ENCODE measurements at places on chromosomes 12 and 14. TPM values are rescaled to one million over a fixed set of nuclear protein-coding genes. Genes with fewer than 3 reads are reported as not detected.

- peaks cover 24% of the 10 kb centered on the region for H3K4me1 ChIP-seq
- no peaks in the 10 kb centered on the region for H3K27me3 ChIP-seq
- no peak for DNase-seq
- peak overlapping the region; percentile 95 for H3K4me3 ChIP-seq
- peak overlapping the region; percentile 95 for H3K27ac ChIP-seq
Measured at GRCh38 chr12:74537126-74537706, 419 bp upstream of the ATXN7L3B start.

- H3K4me3 ChIP-seq, result no peak overlapping the region
- DNase-seq, result no peak
- peaks cover 3% of the 10 kb centered on the region for H3K4me1 ChIP-seq
- H3K27me3 ChIP-seq, result no peaks in the 10 kb centered on the region
Measured at GRCh38 chr14:24909523-24910302, 140.2 kb downstream of the STXBP6 start.

GRCh38 chr12:120853188-120853587 is 51.0 kb downstream of the SPPL3 start:
- no peaks in the 10 kb centered on the region for H3K27me3 ChIP-seq
- H3K36me3 ChIP-seq, result no peaks in the 10 kb centered on the region
- H3K4me3 ChIP-seq, result no peak overlapping the region
- no peak overlapping the region for H3K27ac ChIP-seq
- peaks cover 5% of the 10 kb centered on the region for H3K4me1 ChIP-seq

FRS2 gene
- total RNA-seq, result 66.9 TPM

DCN gene
- 1,302 TPM for total RNA-seq

KERA gene
- total RNA-seq, result not detected

All from adrenal gland (tissue), 19 donors.